ENCODE measurements at places on chromosomes 5 and 9.
A peak's percentile ranks its signal among the peaks of the same experiment; 100 is the strongest.

DNA sequence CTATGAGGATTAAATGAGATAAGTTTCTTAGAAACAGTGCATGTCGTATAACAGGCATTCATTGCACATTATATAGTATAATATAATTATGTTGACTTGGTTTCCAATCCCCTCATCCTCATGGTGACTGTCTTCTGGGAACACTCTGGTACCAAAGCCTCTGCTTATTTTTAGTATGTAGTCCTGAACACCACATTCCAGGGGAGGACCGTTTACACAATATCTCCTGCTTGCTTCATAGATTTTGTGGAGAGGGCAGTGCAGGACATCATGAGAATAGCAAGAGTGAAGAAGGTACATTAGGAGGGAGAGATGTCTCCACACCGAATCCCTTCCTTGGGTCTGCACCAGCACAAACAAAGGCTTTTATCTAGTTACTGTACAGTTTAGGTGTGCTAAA, 20.5 kb upstream of the BHMT start:
- no peak for DNase-seq

GRCh38 chr5:179833056-179833708, 12.5 kb downstream of the SQSTM1 start:
- DNase-seq, result no peak

- DNase-seq, result no peak
These were observed 18.9 kb upstream of the VLDLR start for GRCh38 chr9:2602704-2603116.

GRCh38 chr5:153718713-153719112, 228.2 kb downstream of the GRIA1 start:
- DNase-seq, result no peak

DNA sequence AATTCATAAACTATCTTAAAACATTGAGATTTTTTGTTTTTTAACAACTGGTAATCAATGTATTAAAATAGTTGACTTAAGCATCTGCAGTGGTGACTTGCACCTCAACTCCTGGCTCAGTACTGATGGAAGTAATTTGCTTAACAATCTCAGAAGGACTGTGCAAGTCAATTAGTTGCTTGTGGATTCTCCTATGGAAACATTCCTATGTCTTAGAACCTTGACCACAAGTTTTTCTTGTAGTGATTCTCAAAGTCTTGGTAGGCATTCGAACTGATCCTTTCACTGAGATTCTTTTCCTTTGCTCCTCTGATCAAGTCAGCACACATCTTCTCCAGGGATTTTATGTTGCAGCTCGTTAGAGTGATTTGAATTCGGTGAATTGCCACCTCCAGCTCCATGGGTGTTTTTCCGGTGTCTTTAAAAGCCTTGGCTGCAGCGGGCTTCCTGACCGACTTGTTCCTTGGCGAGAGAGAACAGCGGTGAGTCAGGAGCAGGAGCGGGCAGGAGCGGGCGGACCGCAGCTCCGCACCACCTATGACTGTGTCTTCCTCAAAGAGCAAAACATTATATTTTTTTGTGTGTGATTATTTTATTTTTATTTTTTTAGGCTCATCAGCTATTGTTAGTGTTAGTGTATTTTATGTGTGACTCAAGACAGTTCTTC, 21.1 kb downstream of the HMGXB3 start:
- no peak for DNase-seq

GRCh38 chr5:75710637-75711036, 6.6 kb downstream of the POC5 start:
- no peak for DNase-seq

GRCh38 chr5:159185773-159186172, 23.6 kb downstream of the RNF145 start:
- no peak for DNase-seq

DNA sequence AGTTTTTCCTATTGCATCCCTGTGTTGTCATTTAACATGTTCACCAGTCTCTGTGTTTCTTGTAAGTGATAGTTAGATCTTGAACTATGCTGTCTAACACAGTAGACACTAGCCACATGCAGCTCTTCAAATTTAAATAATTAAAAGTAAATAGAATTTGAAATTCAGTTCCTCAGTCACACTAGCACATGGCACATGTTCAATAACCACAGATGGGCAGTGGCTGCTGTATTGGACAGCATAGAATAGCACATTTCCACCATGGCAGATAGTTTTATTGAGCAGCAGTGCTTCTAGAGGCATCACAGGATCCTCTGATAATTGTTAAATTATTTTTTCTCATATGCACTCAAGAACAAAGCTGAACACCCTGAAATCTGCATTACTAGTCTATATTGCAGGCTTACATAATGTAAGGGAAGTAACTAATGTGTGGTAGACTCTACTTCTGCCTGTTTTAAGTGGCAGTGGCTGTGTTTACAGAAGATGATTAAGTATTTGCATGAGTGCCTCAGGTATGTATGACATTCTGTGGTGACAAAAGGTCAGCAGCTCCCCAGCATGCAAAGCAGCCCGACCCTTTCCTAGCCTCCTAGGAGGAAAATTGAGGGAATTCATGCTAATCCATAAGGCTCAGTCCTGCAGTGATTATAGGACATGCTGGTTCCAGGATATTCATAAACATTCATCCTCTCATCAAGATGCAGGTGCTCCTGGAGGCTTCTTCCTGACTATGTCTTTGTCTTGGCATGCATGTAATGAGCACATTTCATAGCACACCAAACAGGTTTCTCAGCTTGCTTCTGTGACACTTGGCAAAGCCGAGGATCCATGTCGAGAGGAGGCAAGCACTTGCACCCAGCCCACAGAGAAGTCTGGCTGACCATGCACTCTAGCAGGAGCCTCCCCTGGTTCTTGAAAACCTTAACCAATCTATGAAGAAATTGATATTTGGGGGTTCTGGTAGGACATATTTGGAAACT, 45.5 kb downstream of the SH3RF2 start:
- no peak for DNase-seq

- DNase-seq, result peak; percentile 58
These were observed 216.5 kb downstream of the MCTP1 start for GRCh38 chr5:95068289-95068910.

DNA sequence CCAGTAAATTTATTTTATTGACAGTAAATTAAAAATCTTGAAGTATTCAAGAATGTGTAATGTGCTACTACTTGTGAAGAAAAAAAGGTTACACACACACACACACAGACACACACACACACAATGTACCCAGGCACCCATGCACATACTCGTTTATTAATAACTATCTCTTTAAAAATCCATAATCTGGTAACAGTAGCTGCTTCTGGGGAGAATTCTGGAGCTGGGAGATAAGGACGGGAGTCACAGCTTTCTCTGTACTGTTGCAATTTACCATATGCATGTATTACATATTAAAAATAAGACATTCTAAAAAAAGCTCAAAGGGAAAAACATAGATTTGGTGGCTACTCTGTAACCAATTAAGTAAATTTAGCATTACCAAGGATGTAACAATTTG, 7.9 kb upstream of the C1QTNF2 start:
- DNase-seq, result no peak

GRCh38 chr5:67799732-67800234, 415.8 kb upstream of the PIK3R1 start:
- DNase-seq, result no peak

DNA sequence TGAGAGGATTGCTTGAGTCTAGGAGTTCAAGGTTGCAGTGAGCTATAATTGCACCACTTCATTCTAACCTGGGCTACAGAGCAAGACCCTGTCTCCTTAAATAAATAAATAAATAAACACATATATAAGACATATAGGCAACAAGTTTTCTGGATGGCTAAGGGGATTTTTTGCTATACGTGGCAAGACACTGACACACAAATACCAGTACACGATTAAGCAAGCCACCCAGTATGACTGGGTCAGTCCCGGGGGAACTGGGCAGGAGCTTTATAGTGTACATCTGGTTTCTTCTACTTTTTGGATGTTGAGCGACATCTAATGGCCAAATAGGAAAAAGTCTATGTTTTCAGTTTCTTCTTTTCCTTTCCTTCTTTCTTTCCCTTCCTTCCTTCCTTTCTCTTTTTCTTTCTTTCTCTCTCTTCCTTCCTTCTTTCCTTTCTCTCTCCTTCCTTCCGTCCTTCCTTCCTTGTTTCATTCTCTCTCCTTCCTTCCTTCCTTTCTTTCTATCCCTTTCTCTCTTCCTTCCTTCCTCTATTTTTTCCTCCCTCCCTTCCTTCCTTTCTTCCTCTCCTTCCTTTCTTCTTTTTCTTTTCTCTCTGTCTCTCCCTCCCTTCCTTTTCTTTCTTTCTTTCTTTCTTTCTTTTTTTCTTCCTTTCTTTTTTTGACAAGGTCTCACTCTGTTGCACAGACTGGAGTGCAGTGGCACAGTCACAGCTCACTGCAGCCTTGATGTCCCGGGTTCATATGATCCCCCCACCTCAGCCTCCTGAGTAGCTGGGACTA, 47.0 kb upstream of the PLIN2 start:
- DNase-seq, result peak; percentile 63

- DNase-seq, result no peak
These were observed 130.4 kb upstream of the POC5 start for GRCh38 chr5:75847561-75848021.

DNA sequence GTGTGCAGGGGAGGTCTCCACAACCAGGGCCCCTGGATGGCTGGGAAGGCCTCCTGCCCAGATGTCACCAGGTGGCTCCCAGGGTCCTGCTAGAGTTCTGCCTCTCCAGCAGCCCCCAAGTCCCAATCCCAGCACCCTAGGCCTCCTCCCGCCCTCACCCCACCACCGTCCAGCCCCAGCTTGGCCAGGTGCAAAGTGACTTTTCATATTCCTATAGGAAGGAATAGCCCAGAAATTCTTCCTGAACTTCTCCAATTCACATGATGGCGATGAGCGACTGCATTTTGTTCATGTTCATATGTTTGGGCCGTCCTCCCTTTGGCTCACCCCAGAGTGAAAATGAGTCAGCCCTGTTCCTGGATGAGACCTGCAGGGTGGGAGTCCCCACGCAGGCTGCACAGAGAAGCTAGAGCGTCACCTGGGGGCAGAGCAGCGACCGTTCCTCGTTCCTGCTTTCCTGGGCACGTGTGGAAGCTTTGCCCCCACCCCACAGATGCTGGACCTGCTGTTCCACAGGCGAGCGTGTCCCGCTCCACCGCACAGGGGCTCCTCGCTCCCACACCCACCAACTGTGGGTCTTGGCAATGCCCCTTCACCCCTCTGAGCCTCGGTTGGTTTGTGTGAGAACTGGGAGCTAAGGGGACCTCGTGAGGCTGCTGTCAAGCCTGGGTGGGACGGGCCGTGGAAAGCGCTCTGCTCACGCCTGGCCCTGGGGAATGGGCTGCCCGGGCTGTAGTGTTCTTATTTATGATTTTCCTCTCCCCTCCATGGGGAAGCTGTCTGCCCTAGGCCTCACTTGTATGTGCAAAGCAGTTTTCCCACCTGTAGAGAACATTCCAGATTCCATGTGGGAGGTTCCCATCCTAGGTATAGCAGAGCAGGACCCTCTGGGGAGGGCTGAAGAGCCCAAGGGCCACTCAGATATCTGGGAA, 6.9 kb downstream of the MRPS2 start:
- no peak for DNase-seq

DNA sequence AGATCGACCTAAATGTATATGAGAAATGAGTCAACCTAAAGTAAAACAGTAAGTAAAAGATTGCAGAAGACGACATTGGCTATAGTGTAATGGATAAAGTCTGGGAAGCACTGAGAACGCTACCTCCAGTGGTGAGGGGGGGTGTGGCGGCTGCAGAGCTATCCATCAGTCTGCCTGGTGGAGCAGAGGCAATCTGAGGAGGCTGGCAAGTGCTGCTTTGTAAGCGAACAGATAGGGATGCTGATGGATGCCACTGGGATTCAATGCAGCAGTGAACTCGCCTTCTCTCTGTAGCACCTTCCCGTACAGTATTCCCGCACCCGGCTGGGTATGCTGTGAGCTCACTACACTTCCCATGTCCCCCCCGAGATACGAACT, 261.5 kb downstream of the NSG2 start:
- DNase-seq, result no peak

GRCh38 chr9:111158363-111158762, 120.1 kb upstream of the LPAR1 start:
- DNase-seq, result no peak

DNA sequence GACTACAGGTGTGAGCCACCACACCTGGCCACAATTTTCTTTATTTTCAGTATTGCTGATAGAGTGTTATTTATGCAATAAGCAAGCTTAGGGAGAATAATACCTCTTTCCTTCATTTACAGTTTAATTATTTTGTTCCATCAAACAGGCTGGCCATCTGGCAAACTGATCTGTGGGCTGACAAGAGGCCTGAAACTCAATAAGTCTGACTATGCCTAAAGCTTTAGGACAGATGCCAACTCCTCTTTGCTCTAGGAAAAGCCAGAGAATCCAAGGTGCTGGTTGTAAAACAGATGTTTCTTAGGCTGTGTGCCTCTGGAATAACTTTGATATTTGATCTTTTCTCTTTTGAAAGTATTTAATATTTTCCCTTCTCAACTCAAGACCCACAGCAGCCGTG, 98.4 kb downstream of the TARS1 start:
- DNase-seq, result no peak

DNA sequence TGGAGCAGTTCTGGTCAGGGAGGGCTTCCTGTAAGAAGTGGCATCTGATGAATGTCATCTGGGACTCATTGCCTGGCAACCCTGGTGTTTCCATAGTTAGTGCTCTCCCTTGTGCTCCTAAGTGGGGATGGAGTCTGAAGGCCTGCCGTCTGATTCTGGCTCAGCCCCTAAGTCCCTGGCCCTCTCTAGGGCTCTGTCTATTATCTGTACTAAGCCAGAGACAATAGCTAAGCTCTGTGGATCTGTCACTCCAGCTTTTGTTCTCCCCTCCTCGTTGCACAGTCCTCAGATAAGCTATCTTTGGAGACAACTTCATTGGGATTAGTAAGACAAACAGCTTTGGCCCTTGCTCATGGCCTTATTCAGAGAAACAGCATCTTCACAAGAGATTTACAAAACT, 30.6 kb upstream of the TTC1 start:
- no peak for DNase-seq

DNA sequence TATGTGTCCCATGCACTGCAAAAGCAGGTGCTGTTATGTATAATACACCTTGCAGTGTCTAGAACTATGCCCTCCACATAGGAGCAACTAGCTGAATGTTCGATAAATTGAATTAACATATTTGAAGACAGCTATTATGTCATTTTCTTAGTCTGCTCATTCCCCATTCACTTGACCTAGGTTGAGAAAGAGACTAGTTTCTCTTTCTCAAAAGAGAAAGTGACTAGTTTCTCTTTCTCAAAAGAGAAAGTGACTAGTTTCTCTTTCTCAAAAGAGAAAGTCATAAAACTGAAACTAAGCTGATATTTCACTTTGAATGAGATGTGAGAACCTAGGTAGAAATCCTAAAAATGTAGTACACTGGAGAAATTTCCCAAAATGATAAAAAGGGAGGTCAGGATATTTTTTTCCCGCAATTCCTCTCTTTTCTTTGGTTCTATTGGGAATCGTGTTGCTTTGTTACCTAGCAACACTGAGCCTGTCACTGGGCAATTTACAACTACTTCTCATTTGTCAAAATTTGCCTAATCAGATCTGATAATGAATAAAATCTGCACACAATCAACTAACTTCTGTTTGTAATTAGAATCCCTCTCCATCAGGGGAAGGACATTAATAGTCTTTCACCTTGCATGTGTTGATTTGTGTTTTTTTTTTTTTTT, 132.0 kb upstream of the GRIA1 start:
- no peak for DNase-seq

GRCh38 chr5:88452820-88453219, 184.2 kb upstream of the TMEM161B start:
- no peak for DNase-seq

- no peak for DNase-seq
These were observed 13.9 kb upstream of the KIF12 start for GRCh38 chr9:114112778-114113584.

Data from retina (tissue), 1 donor.